ENCODE measurements at places on chromosomes 12 and 14. TPM values are rescaled to one million over a fixed set of nuclear protein-coding genes. Genes with fewer than 3 reads are reported as not detected.

HSPB8 gene
- 79.1 TPM for total RNA-seq

TAS2R20 gene
- total RNA-seq: 3.6 TPM

PPP1CC gene
- 118 TPM for total RNA-seq

GRCh38 chr12:3553221-3553620 is 62.2 kb downstream of the PRMT8 start:
- no peak for DNase-seq
- H3K27ac ChIP-seq: no peak overlapping the region
- H3K36me3 ChIP-seq: no peaks in the 10 kb centered on the region
- no peaks in the 10 kb centered on the region for H3K4me1 ChIP-seq
- H3K4me3 ChIP-seq: no peak overlapping the region

- H3K27ac ChIP-seq: no peak overlapping the region
- DNase-seq: no peak
- no peaks in the 10 kb centered on the region for H3K27me3 ChIP-seq
These were observed 3.8 kb downstream of the DYNC1H1 start for GRCh38 chr14:101968186-101968585.

- no peaks in the 10 kb centered on the region for H3K4me1 ChIP-seq
- no peak overlapping the region for H3K27ac ChIP-seq
- H3K4me3 ChIP-seq: no peak overlapping the region
- no peaks in the 10 kb centered on the region for H3K36me3 ChIP-seq
- no peak for DNase-seq
These were observed 723.1 kb upstream of the TBX3 start for GRCh38 chr12:115407036-115407435.

DNA sequence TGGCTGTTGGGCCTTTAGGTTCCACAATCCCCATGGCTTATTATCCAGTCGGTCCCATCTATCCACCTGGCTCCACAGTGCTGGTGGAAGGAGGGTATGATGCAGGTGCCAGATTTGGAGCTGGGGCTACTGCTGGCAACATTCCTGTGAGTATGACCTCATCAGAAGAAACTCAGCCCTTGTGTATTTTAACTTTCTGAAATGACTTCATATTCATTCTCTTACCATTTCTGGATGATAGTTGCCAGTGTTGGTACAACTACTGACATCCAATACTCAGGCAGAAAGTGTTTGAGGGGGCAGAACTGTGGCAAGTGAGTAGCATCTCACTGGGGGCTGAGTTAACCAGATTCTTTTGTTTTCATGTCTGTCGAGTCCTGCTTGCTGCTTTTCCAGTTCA is 2.3 kb downstream of the DAZAP2 start:
- H3K4me1 ChIP-seq: peaks cover 4% of the 10 kb centered on the region
- DNase-seq: no peak
- H3K27ac ChIP-seq: no peak overlapping the region

DNA sequence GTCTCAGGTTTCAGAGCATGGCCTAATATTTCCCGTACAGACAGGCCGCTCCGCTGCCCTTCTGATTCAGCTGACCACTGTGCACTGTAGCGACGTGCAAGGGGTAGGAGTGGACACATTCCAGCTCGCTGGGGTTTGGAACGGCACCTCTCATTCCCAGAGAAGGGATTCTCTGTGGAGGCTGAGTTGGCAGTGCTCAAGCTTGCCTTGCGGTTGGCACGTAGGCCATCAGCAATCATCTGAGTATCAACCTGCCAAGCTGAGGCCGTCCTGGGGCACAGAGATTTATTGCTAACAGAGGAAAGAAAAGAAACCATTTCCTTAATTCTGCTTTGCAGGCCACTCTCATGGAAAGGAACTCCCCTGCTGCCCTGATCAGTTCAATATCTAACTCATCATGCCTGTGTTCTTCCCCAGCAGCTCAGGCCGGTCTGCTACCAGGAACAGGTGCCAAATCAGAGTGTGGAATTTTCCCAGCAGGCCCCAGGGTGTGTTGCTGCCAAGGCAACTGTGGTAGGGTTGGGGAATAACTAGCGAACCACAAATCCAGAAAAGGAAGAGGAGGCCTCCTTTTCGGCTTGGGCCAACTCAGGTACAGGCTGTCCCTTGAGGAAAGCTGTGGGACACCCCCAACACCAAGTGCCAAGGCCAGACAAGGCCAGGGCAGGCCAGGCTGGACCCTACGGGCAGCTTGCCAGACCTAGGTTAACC is 92.5 kb downstream of the SSPN start:
- no peak overlapping the region for H3K4me3 ChIP-seq
- H3K36me3 ChIP-seq: no peaks in the 10 kb centered on the region
- H3K27ac ChIP-seq: no peak overlapping the region
- no peak for DNase-seq
- H3K4me1 ChIP-seq: no peaks in the 10 kb centered on the region
- peaks cover 34% of the 10 kb centered on the region for H3K27me3 ChIP-seq

GRCh38 chr12:112839386-112839972 is 47.9 kb downstream of the RPH3A start:
- peak; percentile 77 for DNase-seq
- no peaks in the 10 kb centered on the region for H3K4me1 ChIP-seq
- no peaks in the 10 kb centered on the region for H3K36me3 ChIP-seq
- no peaks in the 10 kb centered on the region for H3K27me3 ChIP-seq

All from cardiac muscle cell (in vitro differentiated cells and primary cell).